SJSA1 (cell line): ENCODE measurements at places on chromosomes 12 and 14. TPM values are rescaled to one million over a fixed set of nuclear protein-coding genes. Genes with fewer than 3 reads are reported as not detected.

Gene C14orf93
- 3.2 and 6.5 TPM in 2 replicates for total RNA-seq

Gene SERPINA10
- total RNA-seq = not detected in 2 replicates

Gene SPPL3
- 3.8 and 4.5 TPM in 2 replicates for total RNA-seq

Gene KRT75
- total RNA-seq = not detected in 2 replicates

DNA sequence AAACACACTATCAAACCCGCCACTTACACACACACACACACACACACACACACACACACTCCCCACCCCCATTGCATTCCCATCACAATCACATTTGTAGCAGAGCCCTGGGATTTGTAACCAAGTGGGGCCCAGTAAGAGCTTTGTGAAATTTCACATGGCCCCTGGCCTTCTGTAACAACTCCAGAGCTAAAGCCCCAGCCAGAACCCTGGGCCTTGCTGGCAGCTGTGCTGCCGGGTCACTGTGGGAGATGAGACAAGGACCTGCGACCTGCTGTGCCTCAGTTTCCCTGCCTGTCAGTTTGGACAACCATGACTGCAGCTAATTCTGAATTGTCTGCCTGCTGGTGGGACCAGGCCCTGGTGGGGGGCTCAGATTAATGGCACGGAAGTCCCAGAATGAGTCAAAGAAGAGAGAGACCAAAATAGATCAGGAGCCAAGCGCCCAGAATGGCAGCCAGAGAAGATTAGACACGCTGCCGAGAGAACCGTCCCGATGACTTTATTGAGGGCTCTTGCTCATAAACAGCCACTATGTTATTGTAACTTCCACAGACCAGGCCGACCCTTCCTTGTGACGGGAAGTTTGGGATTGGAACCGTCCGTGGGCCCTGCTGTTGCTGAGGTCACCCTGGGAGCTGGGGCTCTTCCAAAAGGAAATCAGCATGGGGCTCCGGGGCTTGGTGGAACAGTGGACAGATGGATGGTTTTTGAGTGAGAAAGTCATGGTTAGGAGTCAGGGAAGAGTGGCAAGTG is 123.1 kb downstream of the ZFP36L1 start:
- DNase-seq = no peak

DNA sequence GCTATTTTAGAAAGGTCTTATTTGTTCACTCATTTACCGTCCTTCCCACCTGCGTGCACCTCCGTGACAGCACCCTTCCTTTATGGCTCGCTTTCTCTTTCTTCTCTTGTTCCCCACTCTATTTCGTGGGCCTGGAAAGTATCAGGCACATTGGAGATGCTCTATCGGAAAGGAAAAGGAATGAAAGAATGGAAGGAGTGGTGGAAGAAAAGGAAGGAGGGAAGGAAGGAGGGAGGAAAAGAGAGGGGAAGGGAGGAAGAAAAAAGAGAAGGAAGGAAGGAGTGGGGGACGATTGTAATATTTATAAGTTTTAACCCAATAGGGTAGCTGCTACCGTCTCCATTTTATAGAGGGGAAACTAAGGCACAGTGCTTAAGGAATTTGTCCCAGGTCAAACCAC is 363.4 kb downstream of the CACNA1C start:
- no peak for DNase-seq

DNA sequence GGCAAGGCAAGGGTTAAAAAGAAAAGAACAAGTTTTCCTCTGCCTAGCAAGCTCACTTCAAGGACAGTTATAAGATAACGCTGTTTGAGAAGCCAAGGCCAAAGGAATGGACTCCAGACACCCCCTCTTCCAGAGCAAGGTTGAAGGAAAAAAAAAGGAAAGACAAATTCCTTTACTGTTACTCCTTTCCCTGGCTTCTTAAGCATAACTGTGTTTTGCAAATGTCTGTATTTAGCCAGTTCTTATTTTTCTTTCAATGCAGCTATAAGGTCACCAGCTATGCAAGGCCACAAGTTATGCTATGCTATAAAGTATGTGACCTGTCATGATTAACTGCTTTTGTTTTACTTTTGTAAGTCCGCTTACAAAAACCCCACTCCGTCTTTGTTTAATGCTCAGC is 26.6 kb downstream of the ZNF410 start:
- DNase-seq = no peak

DNA sequence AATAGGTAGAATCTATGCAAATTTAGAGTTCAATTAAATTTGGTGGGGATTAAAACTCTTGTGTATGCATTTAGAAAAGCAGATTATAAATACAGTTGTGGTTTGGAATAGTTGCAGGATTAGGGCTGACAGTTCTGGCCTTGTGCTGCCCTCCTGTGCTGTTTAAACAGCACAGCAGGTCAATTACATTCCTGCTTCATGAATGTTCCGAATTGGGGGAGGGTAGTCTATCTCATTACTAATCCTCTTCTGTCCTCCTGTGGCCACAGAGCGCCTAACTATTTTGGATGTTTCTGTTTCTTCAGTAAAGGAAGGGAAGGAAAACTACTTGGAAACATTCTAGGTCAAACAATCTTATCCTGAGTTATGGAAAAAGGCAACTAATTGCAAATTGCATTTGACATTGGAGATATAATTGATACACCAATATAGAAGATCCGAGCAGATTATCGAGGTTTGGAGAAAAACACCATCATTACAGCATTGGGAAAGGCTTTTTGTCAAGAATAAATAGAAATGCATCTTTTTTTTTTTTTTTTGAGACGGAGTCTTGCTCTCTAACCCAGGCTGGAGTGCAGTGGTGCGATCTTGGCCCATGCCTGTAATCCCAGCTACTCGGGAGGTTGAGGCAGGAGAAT is 8.7 kb upstream of the GPR19 start:
- DNase-seq = peak; percentile 80

- no peak for DNase-seq
These were observed 13.7 kb downstream of the COL2A1 start for GRCh38 chr12:47990351-47991105.
